ENCODE measurements at places on chromosomes 16 and 17.

GRCh38 chr17:15265131-15265530 lies at the start of gene PMP22:
TSS of gene PMP22 (minus strand) at chr17:15265326. CDS start at chr17:15260727, 4,599 bp downstream.
- no peak for DNase-seq

GRCh38 chr17:67620636-67621035 lies 97.1 kb upstream of the NOL11 start:
- DNase-seq, result no peak

- no peak for DNase-seq
Observed at GRCh38 chr16:4593086-4593485, 21.6 kb downstream of the UBALD1 start.

DNA sequence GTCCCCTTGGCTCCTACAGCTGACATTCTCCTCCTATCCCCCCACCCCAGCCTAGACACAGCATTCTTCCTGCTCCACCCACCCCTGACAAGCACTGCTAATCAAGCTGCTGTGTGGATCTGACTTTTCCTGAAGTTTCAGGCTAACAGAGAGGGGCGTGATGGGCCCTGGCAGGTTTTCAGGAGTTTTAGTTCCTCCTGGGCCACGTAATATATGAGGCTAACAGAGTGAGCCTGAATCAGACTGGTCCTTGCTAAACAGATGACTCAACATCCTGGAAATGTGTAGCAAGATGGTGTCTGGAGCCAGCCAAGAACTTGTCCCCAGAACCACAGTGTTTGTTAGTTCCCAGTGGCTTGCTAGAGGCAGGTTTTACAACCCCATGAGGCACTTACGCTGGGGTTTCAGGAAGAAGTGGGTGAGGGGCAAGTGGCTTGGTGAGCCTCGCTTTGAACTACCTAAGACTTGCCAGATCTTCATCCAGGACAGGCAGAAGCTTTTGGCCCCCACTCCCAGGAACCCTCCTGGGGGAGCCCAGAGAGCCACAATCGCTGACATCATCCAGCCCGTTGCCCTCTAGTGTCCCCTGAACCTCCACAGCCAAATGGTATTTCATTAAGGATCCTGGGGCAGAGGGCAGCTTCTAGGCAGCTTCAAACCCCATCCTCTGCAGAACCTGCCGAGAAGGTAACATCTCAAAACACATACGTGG lies 15.9 kb downstream of the TMEM92 start:
- DNase-seq, result peak; percentile 97

DNA sequence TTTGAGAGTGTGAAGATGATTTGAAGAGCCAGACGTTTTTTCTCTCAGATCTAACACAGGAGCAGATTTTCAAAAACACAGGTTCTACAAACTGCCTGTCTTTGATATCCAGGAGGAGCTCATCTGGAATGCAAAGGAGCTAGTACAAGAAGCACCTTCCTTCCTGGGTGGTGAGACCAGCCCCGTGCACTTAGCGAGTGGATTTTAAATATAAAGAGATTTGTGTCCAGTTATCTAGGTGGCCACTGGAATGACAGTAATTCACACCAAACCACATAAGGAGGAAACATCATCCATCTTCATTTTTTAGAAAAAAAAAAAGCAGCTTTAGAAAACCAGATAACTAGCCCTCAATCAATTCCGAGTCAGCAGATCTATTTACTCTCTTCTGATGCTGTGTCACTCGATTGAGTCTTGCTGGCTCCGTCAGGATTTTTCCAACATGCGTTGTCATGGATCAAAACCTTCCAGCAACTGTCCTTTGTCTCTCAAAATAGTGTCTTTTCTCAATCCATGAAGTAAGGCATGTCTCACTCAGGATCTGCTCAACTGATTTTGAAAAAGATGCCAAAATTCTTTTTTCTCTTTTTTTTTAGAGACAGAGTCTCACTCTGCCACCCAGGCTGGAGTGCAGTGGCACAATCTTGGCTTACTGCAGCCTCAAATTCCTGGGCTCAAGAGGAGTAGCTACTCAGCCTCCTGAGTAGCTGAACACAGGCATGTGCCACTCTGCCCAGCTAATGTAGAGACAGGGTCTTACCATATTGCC lies 451.2 kb upstream of the PSMD7 start:
- no peak for DNase-seq

DNA sequence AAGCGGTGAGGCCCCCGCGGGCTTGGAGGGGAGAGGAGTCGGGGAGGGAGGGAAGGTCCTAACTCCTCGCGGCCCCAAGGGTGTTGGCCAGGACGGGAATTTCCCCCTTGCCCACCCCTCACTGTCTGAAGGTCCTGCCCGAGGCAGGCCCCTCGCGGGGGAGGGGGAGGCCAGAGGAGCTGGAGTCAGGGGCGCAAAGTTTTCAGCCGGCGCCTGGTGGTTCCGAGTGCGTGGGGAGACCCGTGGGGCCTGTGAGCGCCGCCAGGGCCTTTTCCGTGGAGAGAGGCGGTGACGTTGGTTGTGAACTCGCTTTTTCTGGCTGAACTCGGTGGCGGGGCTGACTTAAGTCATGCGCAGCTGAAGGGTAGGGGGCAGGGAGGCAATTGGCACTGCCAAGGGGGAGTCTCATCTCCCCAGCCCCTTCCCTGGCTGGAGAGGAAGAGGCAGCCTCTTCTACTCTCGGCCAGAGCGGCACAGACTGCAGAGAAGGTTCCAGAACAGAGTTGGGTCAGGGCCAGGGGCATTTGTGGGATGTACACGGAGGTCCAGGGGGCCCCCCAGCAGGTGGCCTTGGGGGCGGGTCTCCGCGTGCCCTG lies 1.5 kb downstream of the CACNA1H start:
- no peak for DNase-seq

DNA sequence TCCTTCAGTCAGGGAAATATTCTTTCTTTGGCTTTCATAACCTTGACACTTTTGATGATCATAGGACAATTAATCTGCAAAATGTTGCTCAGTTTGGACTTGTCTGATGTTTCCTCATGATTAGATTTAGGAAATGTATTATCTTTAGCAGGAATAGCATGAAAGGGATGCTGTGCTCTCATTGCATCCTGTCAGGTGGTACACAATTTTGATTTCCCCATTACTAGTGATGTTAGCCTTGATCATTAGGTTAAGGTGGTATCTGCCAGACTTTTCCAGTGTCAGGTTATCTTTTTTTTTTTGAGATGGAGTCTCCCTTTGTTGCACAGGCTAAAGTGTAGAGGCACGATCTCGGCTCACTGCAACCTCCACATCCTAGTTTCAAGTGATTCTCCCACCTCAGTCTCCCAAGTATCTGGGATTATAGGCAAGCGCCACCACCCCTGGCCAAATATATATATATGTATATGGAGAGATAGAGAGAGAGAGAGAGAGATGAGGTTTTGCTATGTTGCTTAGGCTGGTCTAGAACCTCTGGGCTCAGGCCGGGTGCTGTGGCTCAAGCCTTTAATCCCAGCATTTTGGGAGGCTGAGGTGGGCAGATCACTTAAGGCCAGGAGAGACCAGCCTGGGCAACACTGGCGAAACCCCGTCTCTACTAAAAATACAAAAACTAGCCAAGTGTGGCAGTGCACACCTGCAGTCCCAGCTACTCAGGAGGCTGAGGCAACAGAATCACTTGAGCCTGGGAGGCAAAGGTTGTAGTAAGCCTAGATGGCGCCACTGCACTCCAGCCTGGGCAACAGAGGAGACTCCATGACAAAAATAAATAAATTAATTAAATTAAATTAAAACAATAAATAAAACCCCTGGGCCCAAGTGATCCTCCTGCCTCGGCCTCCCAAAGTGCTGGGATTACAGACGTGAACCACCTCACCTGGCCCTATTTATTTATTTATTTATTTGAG lies 15.8 kb upstream of the CAVIN1 start:
- DNase-seq, result no peak

DNA sequence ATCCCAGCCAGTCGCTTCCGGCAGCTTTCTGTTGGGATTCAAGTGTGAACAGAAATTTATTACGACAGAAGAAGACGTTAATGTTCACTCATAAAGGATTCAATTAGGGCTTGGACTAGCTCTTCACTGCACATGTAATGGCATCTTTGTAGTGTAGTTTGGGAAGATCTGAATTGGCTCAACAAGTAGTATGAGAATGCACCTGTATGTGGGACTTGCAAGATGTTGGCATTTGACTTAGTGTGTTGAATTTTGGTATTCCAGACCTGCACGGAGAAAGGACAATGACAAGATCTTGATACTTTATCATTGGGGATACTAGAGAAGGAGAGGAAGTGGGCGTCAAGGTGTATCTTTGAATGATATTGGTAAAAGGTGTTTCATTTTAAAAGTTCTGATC lies 1.2 kb downstream of the PSMD11 start:
- DNase-seq, result no peak

DNA sequence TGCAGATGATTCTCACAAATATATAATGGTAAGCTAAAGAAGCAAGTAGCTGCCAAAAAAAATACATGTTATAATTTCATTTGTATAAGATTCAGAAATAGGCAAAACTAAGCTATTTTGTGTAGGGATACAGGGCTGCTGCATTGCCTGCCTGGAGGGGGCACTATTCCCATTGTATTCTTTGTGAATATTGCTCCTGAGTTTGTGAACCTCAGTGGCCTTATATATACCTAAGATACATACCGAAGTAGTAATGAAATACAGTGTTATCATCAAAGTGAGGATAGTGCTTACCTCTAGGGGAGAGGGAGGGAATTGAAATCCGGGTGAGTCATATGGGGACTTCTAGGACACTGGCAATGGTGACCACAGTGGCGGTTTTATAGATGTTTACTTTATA lies 53.5 kb downstream of the C17orf58 start:
- DNase-seq, result no peak

DNA sequence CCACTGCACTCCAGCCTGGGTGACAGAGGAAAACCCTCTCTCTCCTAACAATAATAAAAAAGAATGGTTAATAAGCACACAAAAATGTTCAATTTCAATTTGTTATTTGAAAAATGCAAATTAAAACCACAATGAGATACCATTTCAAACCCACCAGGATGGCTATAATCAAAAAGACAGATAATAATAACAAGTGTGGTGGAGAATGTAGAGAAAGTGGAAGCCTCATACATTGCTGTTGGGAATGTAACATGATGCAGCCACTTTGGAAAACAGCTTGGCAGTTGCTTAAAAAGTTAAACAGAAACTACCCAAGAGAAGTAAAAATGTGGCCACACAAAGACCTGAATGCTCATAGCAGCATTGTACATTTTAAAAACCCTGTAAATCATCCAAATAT lies 51.8 kb upstream of the MAP3K14 start:
- DNase-seq, result peak; percentile 92
